ENCODE measurements at places on chromosomes 5 and 9.

GRCh38 chr9:96619124-96619465, 548 bp downstream of the CDC14B start:
- H3K4me1 ChIP-seq = peaks cover 9% of the 10 kb centered on the region
- H3K36me3 ChIP-seq = no peaks in the 10 kb centered on the region
- H3K4me3 ChIP-seq = no peak overlapping the region
- no peak for DNase-seq

GRCh38 chr5:142420561-142421227, 95.9 kb upstream of the SPRY4 start:
- no peak for DNase-seq
- no peak overlapping the region for H3K4me3 ChIP-seq
- no peaks in the 10 kb centered on the region for H3K27me3 ChIP-seq
- peaks cover 15% of the 10 kb centered on the region for H3K4me1 ChIP-seq
- no peaks in the 10 kb centered on the region for H3K36me3 ChIP-seq

DNA sequence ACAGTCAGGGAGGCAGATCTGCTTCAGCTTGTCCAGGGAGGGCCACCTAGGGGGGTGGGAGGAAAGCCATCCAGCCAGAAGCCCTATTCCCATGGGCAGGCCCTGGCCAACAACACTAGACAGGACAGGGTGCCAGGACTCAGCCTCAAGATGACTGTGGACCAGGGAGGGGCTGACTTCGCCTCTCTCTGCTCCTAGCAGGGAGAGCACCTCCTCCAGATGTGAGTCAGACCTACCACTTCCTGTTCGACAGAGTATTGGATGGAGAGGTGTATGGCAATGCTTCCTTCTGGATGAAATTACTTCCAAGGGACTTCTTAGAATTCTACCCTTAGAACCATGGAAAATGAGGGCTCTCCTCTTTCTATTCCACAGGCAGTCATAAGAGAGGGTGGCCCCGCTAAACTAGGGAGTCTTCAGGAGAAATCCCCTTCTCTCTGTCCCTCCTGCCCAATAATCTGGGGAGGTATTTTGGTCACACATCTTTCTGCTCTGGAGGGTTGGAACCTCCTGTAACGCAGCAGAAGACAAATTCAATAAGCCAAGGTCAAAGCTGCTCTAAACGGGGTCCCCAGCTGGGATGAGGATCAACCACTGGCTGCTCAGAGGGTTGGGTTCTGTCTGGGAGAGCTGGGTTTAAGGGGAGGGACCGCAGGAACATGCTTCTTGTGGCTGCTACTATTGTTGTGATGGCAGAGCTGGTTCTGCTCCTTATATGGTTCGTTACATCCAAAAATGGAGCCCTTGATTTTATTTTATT, 23.2 kb upstream of the RCL1 start:
- no peaks in the 10 kb centered on the region for H3K36me3 ChIP-seq
- no peaks in the 10 kb centered on the region for H3K27me3 ChIP-seq
- no peaks in the 10 kb centered on the region for H3K4me1 ChIP-seq
- peak; percentile 33 for DNase-seq
- no peak overlapping the region for H3K27ac ChIP-seq
- H3K4me3 ChIP-seq = no peak overlapping the region

GRCh38 chr5:162107591-162107990, 40.0 kb downstream of the GABRG2 start:
- no peak overlapping the region for H3K27ac ChIP-seq
- H3K4me3 ChIP-seq = no peak overlapping the region
- no peak for DNase-seq
- H3K27me3 ChIP-seq = no peaks in the 10 kb centered on the region
- no peaks in the 10 kb centered on the region for H3K4me1 ChIP-seq

- no peak for DNase-seq
- H3K4me1 ChIP-seq = no peaks in the 10 kb centered on the region
- H3K4me3 ChIP-seq = no peak overlapping the region
- H3K36me3 ChIP-seq = no peaks in the 10 kb centered on the region
- H3K27ac ChIP-seq = no peak overlapping the region
Measured at GRCh38 chr5:91302958-91303357, 80.2 kb downstream of the ARRDC3 start.

GRCh38 chr5:66273121-66273520, 129.0 kb downstream of the SREK1 start:
- DNase-seq = no peak
- no peaks in the 10 kb centered on the region for H3K4me1 ChIP-seq
- H3K4me3 ChIP-seq = no peak overlapping the region
- no peaks in the 10 kb centered on the region for H3K36me3 ChIP-seq
- no peak overlapping the region for H3K27ac ChIP-seq

DNA sequence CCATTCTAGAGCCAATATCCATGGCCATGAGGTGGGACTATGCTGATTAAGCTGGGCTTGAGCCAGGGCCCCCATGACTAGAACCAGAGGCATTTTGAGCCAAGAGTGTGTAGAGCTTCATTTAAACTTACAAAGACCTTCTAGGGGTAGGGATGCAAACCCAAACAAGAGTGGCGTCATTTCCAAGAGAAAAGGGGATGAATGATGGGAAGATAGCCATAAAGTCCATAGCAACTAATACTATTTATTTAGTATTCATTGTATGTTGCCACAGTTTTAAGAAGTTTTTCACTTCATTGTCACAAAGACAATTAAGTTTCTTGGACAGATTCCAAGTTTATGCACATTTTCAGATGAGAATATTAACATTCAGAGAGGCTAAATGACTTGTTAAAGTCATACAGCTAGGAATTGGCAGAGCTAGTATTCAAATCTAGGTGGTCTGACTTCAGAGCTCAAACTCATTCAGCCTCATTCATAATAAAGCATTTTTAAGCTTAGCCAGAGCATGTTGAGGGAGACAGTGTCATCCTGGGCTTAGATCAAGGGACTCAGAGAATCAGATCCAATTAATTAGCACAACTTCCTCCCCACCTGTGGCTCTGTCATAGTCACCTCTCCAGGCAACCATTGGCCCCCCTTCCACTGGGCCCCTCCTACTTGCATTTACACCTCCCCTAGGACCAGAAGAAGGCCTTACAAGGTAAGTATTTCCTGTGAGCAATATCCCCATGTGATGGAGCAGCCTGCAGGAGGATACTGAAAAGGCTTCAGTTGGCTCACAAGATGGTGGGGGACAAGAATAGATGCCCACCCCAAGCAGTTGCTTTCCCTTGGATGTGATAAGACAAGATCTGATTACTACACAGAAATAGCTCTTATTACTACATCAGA, 95.0 kb upstream of the PCSK1 start:
- H3K4me3 ChIP-seq = no peak overlapping the region
- H3K36me3 ChIP-seq = no peaks in the 10 kb centered on the region
- H3K27me3 ChIP-seq = no peaks in the 10 kb centered on the region
- H3K4me1 ChIP-seq = no peaks in the 10 kb centered on the region

DNA sequence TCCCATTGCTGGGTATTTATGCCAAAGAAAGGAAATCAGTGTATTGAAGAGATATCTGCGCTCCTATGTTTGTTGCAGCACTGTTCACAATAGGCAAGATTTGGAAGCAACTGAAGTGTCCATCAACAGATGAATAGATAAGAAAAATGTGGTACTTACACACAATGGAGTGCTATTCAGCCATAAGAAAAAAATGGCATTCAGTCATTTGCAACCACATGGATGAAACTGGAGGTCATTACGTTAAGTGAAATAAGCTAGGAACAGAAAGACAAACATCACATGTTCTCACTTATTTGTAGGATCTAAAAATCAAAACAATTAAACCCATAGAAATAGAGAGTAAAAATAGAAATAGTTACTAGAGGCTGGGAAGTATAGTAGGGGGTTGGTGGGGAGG, 1133.1 kb upstream of the ACO1 start:
- no peak overlapping the region for H3K27ac ChIP-seq
- no peak for DNase-seq
- no peaks in the 10 kb centered on the region for H3K36me3 ChIP-seq
- no peaks in the 10 kb centered on the region for H3K4me1 ChIP-seq
- H3K27me3 ChIP-seq = no peaks in the 10 kb centered on the region
- no peak overlapping the region for H3K4me3 ChIP-seq

- peaks cover 11% of the 10 kb centered on the region for H3K36me3 ChIP-seq
- H3K27me3 ChIP-seq = no peaks in the 10 kb centered on the region
- no peak overlapping the region for H3K4me3 ChIP-seq
- no peak overlapping the region for H3K27ac ChIP-seq
- no peak for DNase-seq
Measured at GRCh38 chr5:169831331-169831730, 149.0 kb downstream of the INSYN2B start.

DNA sequence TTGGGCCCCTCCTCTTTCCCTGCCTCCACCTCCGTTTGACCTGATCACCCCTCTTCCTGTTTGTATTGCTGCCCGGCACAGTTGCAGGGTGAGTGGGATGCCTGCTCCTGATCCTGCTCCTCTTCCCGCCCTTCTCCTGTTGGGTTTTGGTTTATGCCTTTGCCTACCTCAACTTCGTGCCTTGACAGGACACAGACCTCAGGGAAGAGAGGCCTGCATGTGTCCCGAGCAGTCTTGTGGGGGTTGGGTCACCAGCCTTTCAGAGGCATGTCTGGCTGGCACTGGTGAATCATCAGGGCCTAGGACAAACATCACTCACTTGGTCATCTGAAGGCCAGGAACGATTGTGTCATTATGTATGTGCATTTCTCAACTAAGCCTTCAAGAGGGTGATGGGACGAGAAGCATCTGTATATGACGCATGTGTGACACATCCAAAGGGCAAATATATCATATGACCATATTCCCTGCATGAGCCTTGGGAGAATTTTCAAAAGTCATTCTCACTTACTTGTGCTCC, 56.9 kb downstream of the NPR3 start:
- H3K4me3 ChIP-seq = no peak overlapping the region
- H3K4me1 ChIP-seq = no peaks in the 10 kb centered on the region
- no peak for DNase-seq
- no peaks in the 10 kb centered on the region for H3K36me3 ChIP-seq
- no peaks in the 10 kb centered on the region for H3K27me3 ChIP-seq

- H3K27ac ChIP-seq = no peak overlapping the region
- H3K36me3 ChIP-seq = no peaks in the 10 kb centered on the region
- H3K4me3 ChIP-seq = no peak overlapping the region
- H3K4me1 ChIP-seq = no peaks in the 10 kb centered on the region
- no peak for DNase-seq
Measured at GRCh38 chr9:133169102-133169501, 5.4 kb upstream of the GBGT1 start.

DNA sequence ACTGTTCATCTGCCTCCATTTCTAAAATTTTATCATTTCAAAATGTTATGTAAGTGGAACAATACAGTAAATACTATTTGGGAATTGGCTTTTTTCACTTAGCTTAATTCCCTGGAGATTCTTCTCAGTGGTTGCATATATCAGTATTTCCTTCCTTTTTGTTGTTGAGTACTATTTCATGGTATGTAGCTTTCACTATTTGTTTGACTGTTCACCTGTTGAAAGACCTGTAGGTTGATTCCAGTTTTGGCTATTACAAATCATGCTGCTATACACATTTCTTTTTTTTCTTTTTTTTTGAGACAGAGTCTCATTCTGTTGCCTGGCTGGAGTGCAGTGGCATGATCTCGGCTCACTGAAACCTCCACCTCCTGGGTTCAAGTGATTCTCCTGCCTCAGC, 33.0 kb upstream of the PWWP2A start:
- H3K27me3 ChIP-seq = no peaks in the 10 kb centered on the region
- H3K36me3 ChIP-seq = no peaks in the 10 kb centered on the region
- H3K27ac ChIP-seq = no peak overlapping the region

- H3K4me3 ChIP-seq = peak overlapping the region; percentile 70
- H3K27ac ChIP-seq = peak overlapping the region; percentile 53
- peak; percentile 91 for DNase-seq
- H3K4me1 ChIP-seq = peaks cover 65% of the 10 kb centered on the region
- H3K27me3 ChIP-seq = no peaks in the 10 kb centered on the region
Measured at GRCh38 chr5:75034137-75034739, 18.1 kb downstream of the GCNT4 start.

GRCh38 chr5:63768221-63768620, 194.0 kb downstream of the HTR1A start:
- no peak for DNase-seq
- no peaks in the 10 kb centered on the region for H3K27me3 ChIP-seq
- no peak overlapping the region for H3K27ac ChIP-seq

DNA sequence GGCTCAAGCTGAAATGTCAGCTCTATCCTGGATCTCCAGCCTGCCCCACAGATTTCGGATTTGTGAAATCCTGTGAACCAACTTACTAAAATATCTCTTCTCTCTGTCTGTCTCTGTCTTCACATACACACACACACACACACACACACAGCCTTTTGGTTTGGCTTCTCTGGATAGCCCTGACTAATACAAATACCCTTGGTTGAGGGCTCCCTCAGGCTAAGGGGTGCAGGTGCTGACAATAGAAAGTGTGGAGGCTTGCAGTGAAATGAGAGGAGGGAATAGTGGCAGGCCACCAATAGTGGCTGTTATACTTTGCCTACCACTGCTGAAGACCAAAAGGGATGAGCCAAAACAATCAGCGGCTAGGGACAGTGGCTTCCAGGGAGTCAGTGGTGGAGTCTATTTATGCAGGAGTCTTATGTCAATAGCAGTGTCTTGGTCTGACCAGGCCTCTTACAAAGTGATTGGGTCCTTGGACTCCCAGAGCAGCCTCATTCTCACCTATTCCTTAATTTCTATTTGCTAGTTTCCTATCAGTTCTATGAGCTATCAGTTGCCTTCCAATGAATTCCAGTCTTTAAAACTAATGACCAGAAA, 93.2 kb upstream of the GAS1 start:
- no peaks in the 10 kb centered on the region for H3K27me3 ChIP-seq
- no peak overlapping the region for H3K4me3 ChIP-seq
- no peak for DNase-seq
- H3K4me1 ChIP-seq = no peaks in the 10 kb centered on the region
- no peaks in the 10 kb centered on the region for H3K36me3 ChIP-seq
- no peak overlapping the region for H3K27ac ChIP-seq

GRCh38 chr5:134648425-134649162, at the start of gene SEC24A:
Gene SEC24A, plus strand, starts transcription at chr5:134648785. Its CDS starts 292 bp downstream, at chr5:134649077.
- H3K27ac ChIP-seq = peak within 1 kb of the TSS; percentile 98
- peak; percentile 91 for DNase-seq
- H3K4me1 ChIP-seq = peaks cover 24% of the 10 kb centered on the region
- no peaks in the 10 kb centered on the region for H3K27me3 ChIP-seq

GRCh38 chr9:27451207-27451797, 72.8 kb upstream of the IFNK start:
- H3K36me3 ChIP-seq = no peaks in the 10 kb centered on the region
- no peaks in the 10 kb centered on the region for H3K27me3 ChIP-seq
- no peaks in the 10 kb centered on the region for H3K4me1 ChIP-seq
- H3K27ac ChIP-seq = no peak overlapping the region
- no peak for DNase-seq

DNA sequence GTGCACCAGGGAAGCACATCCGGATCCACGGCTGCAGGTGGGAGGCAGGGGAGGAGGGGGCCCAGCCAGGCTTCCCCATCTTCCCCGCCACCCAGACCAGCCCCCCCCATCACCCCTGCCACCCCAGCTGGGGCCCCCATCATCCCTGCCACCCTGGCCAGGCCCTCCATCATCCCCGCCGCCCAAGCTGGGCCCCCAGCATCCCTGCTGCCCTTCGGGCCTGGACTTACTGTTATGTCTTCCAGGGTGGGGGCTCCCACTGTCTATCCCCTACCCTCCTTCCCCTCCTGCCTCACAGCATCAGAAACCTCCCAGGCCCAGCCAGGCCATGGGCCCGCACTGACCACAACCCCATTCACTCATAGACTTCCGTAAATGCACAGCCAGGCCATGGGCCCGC, 27.5 kb downstream of the SLC6A18 start:
- H3K27ac ChIP-seq = no peak overlapping the region
- no peak for DNase-seq
- peaks cover 14% of the 10 kb centered on the region for H3K4me1 ChIP-seq
- H3K36me3 ChIP-seq = no peaks in the 10 kb centered on the region
- no peaks in the 10 kb centered on the region for H3K27me3 ChIP-seq

GRCh38 chr9:13596383-13596970, 317.0 kb upstream of the MPDZ start:
- H3K4me3 ChIP-seq = no peak overlapping the region
- DNase-seq = no peak

GRCh38 chr5:117457656-117458055, 883.0 kb upstream of the SEMA6A start:
- no peak overlapping the region for H3K4me3 ChIP-seq
- H3K27ac ChIP-seq = no peak overlapping the region
- H3K27me3 ChIP-seq = no peaks in the 10 kb centered on the region
- H3K4me1 ChIP-seq = no peaks in the 10 kb centered on the region
